ENCODE measurements at places on chromosomes 3 and 15. TPM values are rescaled to one million over a fixed set of nuclear protein-coding genes. Genes with fewer than 3 reads are reported as not detected.

CD96 gene
- under 0.01 TPM for total RNA-seq

TMEM40 gene
- not detected for total RNA-seq

DUOXA2 gene
- total RNA-seq, result not detected

NUDT16 gene
- 18.8 TPM for total RNA-seq

C3orf49 gene
- total RNA-seq, result not detected

PML gene
- 34.0 TPM for total RNA-seq

ACKR4 gene
- total RNA-seq, result 1.8 TPM

LAMB2 gene
- total RNA-seq, result 1,026 TPM

MEGF11 gene
- under 0.01 TPM for total RNA-seq

GOLGA8T gene
- total RNA-seq, result 0.26 TPM

NLGN1 gene
- 2.1 TPM for total RNA-seq

SPESP1 gene
- total RNA-seq, result 4.6 TPM

Measured in fibroblast of lung (primary cell).